Hepatic stellate cell (primary cell): ENCODE measurements at places on chromosomes 7 and 10.

GRCh38 chr7:80078159-80078731 is 56.4 kb upstream of the GNAI1 start:
- DNase-seq: no peak

DNA sequence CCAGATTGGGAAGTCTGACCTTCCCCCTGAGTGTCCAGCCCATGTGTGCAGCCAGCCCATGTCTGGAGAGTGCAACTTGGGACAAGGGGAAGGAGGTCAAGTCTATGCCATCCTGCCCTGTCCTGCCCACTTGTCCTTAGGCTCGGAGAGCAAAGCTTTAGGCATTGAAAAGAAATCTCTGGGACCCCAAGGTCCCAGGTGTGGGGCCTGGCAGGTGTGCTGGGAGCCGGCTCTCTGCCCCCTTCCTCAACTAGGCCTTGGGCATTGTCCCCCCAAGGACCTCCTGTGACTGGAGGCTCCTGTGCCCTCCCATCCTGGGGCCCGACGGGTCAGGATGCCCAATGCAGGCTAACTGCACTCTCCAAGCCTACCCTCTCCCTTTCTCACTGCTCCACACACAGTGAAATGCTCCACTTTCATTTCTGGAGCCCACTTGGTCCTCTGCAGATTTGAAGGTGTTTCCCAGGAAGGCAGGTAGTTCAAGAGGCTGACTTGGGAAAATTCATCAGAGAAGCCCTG is 124.7 kb downstream of the PTPN20 start:
- DNase-seq: no peak

DNA sequence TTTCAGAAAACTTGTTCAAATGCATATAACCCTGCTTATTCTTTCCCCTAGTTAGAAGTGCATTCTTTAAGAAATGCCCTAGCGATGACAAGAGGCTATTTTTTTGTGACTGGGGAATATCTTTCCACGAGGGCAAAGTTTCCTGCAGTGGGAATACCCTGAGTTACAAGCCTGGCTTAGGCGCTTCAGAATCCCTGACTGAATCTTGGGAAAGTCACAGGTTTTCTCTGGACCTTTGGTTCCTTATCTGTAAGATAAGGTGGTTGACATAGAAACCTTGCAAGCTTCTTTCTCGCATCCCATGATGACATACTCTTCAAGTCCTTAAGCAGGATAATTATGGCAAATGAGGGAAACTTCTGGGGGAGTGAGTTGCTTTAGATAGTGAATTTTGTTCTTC is 80.5 kb upstream of the FZD8 start:
- DNase-seq: no peak

DNA sequence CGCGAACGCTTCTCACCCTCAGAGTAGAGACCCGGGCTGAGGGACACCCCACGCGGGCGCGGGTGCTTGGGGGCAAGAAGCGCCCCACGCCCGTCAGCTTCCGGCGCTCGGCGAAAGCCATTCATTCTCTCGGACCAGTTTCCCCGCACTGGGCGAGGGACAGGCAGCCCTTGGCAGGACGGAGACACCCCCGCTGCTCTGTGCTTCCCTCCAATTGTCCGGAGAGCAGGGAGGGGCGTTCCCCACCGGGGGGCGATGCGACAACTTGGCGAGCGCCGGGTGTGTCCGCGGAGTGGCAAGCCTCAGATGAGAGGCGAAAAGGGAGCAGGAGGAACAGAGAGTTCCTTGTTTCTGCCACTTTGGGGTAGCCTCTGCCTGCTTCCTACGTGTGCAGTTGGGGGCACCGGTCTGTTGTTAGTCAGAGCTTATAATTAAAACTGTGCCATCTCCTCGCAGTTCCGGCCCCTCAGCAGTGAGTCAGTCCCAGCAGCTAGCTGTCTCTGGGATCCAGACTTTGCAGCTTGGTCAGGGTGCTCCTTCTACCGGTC is 1.7 kb downstream of the GPR158 start:
- DNase-seq: no peak

- no peak for DNase-seq
These were observed 11.3 kb downstream of the RAB11FIP2 start for GRCh38 chr10:118035354-118036005.
